ENCODE measurements at places on chromosomes 5 and 9.

- DNase-seq = no peak
These were observed 152.8 kb downstream of the PRELID2 start for GRCh38 chr5:145682197-145682899.

DNA sequence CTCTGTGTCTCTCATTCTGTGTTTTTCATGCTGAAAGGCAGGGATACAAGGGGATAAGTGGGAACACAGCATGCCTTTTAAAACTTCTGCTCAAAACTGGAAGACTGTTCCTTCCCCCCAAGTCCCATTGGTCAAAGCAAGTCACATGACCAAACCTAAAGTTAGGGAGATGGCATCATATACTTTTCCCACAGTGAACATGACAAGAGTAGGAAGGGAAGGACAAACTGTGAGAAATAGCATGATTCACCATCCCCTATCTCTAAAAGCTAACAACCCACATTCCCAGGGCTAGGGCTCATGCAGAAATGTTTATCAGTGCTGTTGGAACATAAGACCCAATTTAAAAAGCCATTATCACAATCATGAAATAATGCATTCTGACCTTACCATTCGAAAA, 24.2 kb upstream of the SHISAL2B start:
- DNase-seq = no peak

- DNase-seq = no peak
These were observed 297.0 kb upstream of the HAPLN1 start for GRCh38 chr5:84017523-84018172.

GRCh38 chr9:15286161-15286821, 20.7 kb downstream of the TTC39B start:
- DNase-seq = no peak

DNA sequence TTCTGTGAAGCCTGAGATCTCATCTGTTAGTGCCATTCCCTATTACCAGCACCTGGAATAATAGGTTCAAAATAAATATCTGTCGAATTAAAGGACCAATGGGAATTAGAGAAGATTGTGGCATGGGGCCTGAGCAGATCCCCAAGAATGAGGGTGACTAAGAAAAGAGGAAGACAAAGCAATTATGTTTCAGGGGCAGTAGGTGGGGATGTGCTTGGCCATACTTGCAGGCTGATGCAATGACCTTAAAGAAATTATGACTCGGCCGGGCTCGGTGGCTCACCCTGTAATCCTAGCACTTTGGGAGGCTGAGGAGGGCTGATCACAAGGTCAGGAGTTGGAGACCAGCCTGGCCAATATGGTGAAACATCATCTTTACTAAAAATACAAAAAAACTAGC, 562.8 kb downstream of the PTPRD start:
- no peak for DNase-seq

DNA sequence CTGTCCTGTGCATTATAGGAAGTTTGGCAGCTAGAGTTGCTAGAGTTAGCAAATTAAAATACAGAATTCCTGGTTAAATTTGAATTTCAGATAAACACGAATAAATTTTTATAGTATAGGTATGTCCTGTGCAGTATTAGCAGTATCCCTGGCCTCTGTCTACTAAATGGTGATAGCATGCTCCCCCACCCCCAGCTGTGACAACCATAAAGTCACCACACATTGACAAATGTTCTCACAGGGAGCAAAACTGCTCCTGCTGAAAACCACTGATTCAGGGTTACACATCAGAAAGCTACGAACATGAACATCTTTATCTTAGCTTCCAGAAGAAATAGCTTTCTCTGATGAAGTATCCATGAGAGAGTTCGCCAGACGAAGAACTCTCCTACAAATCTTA, 91.8 kb upstream of the CCDC112 start:
- DNase-seq = no peak

Measured in stimulated activated CD4-positive, alpha-beta T cell treated with anti-CD3 and anti-CD28 coated beads, Interleukin-2, amount 100 ng/mL, for 24 hours (primary cell).